ENCODE measurements at places on chromosomes 3 and 15.

DNA sequence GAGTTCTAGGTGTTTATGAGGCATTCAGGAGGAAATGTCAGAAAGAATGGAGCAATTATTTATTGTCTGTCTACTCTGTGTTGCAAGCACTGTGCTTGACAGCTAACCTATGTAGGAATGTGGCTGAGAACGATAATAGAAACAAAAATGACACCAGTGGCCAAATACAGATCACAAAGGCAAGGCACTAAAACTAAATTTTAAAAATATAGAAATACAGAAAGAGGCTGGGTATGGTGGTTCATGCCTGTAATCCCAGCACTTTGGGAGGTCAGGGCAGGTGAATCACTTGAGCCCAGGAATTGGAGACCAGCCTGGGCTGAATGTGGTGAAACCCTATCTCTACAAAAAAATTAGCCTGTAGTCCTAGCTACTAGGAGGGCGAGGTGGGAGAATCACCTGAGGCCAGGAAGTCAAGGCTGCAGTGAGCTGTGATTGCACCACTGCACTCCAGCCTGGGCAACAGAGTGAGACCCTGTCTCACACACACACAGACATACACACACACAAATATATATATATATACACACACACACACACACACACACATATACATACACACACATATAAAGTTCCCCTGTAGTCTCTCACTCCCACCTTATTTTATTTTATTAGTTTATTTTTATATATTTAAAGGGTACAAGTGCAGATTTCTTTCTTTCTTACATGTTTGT, 6.0 kb downstream of the PRKCI start:
- DNase-seq: no peak

GRCh38 chr15:40340740-40341400, at the start of gene CCDC9B:
CCDC9B (minus strand) TSS chr15:40340939; CDS start chr15:40340819, 120 bp downstream.
- DNase-seq: no peak

- no peak for DNase-seq
Observed at GRCh38 chr3:197846491-197846890, 55.4 kb downstream of the LRCH3 start.

GRCh38 chr15:90643301-90643632, 73.9 kb upstream of the BLM start:
- DNase-seq: no peak

DNA sequence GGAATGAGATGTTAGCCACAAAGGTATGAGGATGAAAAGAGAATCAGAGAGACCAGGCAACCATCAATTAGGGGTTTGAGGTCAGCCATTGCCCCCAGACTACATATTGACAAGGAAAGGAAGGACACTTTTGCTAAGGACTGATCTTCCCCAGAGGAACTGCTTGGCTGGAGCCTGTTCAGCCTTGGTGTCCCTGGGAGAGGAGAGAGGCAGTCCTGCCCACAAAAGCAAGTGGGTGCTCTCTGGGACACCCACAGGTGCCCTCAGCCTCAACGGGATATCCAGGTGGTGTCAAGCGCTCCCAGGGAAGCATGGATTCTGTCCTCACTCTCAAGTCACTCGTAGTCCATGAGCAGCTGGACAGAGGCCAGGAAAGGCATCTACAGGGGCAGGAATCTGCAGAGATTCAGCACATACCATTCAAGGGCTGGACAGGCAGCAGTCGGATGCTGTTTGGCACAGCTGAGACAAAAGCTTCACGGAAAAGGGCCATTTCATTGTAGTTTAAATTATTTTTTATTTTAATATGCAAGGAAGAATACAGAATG, 166.2 kb downstream of the UACA start:
- DNase-seq: no peak

- no peak for DNase-seq
Observed at GRCh38 chr3:144511346-144511745, 539.7 kb downstream of the DIPK2A start.

- DNase-seq: no peak
Observed at GRCh38 chr3:57783186-57784088, 27.3 kb downstream of the SLMAP start.

- DNase-seq: no peak
Observed at GRCh38 chr3:45603226-45603625, 8.7 kb downstream of the LIMD1 start.

DNA sequence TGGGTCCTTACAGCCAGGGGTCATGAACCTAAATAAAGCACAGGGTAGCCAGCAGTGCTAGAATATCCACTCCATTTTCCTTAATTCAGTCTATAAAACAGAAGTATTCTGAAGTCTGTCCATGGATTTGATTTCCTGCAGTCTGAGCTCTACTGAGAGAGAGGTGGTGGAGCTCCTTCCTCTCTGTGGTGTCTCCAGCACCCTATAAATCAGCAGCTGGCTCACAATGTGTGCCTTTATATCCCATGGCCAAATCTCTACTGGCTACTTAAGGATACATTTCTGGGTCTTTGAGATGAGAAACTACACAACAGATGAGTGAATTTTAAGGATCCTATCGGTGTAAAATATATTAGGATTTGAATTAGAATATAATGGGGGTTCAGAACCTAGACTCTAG, 339.9 kb upstream of the RBMS3 start:
- no peak for DNase-seq

DNA sequence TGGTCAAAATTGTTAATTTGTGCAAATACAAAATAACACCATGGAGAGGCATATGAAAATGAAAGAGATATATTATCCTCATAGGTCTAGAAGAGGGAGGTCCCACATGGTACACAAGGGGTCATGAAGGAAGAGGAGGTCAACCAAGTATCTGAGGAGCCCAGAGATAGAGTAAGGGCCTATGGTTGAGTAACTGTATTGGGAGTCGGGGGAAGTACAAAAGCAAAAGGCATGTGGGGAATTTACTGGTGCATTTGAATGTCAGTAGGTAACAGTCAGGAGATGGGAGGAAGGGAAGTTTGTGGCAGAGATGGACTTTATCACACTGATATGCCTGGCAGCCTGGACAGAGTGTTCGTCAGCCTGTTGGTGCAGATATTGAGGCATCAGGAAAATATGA, 1113.7 kb downstream of the OTOL1 start:
- no peak for DNase-seq

GRCh38 chr15:81992523-81992922, 53.3 kb downstream of the MEX3B start:
- DNase-seq: no peak

DNA sequence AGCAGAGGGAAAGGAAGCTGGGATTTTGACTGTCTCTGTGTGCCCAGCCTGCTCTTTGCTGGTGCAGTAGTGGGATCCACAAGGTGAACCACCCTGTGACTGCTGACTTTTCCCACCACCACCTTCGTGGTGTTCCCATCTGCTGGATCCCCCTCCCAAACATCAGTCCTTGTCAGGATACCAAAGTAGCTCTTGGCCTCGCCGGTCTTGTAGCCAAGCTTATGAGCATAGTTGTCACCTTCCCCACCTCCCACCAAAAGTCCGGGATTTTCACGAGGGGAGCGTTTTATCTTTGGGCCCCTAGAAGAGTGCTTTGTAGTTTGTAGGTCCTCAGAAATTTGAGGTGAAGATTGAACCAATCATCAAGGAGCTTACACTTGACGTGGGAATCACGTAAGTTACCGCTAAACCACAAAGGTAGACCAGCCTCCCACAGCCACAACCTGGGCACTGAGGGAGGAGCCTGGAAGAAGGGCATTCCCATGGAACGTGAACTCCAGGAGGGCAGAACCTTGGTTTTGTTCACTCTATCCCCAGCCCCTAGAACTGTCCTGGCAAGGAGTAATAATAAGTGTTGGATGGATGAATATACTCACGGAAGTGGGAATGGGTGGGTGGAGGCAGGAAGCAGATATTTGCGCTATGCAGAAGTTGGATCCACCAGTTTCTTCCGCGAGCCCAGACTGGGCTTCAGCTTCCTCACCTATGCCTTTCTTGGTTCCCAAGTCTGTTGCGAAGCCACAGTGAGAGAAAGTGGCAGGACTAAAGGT, 814 bp upstream of the TEX264 start:
- no peak for DNase-seq

DNA sequence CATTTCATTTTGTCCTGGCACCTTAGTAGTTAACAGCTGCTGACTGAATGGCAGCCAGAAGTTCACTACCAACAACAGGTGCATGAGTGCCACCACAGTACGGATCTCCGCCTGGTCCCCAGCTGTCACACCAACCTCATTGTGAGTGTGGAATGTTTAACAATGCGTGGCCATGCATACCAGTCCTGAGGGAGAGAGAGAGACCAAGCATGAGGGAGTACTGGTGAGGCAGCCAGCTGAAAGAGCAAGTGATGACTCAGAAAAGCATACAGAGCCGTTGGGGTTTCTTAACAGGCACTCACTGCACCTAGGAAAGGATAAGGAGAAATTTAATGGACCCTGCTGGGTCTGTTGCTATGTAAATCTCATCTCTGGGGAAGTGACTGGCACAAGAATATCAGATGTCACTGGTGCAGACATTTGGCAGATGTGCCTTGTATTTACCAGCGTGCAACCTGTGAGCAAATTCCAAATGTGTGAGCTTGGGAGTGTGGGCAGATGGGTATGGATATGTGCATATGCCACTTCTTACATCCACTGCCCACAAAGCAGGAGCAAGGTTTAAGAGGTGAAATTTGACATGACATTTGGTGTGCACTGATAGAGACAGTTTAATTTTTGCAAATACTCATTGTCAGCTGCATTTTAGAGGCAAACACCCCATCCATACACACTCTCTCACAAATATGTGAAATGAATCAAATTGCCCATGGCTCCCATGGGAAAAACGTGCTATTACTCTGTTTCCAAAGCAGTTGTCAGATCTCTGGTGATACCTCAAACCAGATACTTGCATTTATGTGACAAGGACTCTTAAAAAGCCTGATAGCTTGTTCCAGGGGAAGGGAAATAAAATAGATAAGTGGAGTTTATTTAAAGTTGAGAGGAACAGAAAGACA, 245.2 kb upstream of the ARPP21 start:
- DNase-seq: no peak

GRCh38 chr3:149342413-149343380, 9.3 kb upstream of the TM4SF18 start:
- no peak for DNase-seq

GRCh38 chr15:96035635-96036034, 294.9 kb upstream of the NR2F2 start:
- no peak for DNase-seq

GRCh38 chr3:186869253-186870100, 27.0 kb downstream of the ADIPOQ start:
- DNase-seq: no peak

DNA sequence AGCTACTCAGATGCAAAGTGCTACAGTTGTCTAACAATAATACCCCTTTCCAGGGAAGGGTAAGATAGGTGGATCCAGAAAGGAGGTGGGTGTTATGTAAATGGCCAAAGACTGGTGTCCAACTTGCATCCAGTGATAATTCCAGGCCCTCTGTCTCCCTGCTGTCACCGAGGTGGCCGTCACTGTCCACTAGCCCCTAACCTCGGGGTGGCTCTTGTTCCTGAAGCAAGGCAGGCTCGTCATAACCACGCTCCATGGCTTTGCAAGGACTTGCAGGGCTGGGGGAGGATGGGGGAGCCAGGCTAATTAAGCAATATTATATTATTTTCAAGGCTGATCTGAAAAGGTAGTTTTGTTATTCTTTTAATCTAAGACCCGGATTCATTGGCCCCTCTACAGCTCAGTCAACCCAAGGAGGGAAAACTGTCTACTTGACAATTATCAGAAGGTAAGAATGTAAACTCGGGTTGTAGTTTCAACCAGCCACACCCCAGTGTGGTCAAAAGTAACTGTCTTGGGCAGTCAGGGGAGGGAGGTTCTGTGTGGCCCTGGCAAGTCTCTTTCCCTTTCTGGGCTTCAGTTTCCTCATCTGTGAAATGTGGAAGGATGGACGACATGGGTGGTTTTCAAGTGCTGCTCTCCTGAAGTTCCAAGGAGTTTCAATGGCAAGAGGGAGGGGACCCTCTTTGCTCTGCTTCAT, 220.1 kb upstream of the BHLHE40 start:
- no peak for DNase-seq

DNA sequence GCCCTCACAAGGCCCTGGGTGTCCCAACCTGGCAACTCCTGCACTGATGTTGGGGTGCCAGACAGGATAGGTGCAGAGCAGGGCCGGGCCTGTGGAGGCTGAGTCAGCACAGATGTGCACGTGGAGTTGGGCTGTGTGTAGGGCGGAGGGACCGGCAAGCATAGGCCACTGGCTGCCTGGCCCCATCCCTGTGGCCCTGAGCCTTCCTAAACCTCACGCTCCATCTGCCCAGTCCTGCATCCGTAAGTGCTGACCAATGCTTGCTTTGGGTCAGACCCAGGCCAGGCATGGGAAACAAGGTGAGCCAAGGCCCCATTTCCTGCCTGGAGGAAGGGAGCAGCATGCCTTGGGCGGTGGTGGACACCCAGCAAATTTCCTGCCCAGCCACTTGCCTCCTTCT, 5.8 kb upstream of the IQSEC1 start:
- DNase-seq: no peak

DNA sequence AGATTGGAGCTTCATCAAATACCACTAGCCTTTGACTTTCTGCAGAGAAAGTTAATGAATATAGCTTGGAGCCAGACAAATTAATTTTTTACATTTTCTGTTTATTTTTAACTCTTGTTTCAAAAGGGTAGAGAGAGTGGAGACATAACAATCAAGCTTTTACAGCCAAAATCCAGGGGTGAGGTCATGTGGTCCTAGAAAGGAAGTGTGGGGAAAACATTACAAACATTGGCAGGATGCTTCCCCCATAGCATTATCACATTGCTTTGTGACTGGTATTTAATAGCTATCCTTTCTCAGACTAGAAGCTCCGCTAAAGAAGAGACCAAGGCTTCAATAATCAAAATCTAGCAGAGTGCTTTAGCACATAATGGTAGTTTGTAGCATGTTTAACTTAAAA, 46.4 kb upstream of the PHLDB2 start:
- DNase-seq: no peak

- no peak for DNase-seq
Observed at GRCh38 chr15:54772663-54773062, 424.1 kb downstream of the RSL24D1 start.

DNA sequence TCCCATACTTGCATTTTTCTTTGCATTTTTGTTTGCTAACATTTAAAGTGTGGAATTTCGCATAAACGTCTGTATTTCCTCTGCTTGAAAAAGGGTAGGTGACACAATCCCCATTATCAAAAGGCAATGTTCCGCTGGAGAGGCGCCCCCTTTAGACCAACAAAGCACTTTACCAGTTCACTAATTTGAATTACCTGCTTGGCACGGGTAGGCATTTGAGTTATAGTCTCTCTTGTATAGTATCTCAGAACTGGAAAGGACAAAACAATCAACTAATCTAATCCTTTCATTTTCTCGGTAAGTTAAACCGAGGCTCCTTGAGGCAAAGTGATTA, 775 bp upstream of the CCDC39 start:
- DNase-seq: peak; percentile 51

DNA sequence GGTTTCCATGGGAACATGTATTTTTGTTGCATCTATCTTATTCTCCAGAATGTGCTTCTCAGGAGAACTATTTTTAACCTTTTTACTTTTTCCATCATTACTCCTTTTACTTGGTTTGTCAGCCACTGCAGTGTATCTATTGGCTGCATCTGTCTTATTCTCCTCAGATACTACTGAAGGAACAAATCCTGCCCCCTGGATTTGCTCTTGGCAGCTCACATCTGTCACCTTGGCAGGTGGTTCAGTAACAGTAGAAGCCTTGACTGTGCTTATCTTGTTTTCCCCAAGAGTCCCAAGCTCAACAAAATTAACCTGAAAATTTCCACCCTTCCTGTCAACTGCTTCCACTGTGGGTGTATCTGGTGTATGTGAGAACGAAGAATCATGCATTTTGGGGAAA, 106.0 kb downstream of the MAP4 start:
- no peak for DNase-seq
